ENCODE measurements at places on chromosomes 5 and 9.
A peak's percentile ranks its signal among the peaks of the same experiment; 100 is the strongest.

DNA sequence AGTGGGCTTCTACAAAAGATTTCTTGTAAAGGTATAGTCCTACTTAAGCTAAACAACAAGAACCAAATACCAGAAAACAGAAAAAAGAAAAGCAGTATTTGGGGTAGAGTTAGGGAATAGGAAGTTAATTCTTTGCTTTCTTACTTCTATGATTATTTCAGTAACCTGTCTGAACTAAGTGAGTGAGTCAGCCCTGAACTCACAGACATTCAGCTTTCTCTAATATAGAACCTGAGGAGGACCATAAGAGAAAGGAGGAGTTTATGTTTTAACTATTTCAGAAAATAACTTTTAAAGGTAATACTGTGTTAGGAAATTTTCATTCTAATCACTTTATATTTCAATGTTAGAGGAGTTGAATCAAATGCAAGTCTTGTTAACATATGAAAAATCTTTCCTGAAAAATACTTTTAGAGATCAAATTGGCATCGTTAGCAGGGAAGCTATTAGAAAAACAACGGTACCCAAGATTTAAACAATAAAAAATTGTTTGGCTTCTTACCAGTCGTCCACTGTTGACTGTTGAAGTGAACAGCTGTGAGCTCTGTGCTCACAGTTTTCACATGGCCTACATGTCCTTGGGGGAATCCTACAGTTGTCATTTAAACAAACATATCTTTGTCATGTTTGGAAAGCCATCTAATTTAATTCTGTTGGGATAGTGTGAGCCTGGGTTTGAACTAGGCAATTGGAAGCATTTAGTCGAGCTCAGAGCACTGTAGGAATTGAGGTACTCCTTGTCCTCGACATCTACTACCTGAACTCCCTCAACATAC, 19.9 kb upstream of the ZFAND5 start:
- H3K27ac ChIP-seq = no peak overlapping the region
- H3K36me3 ChIP-seq = no peaks in the 10 kb centered on the region
- no peaks in the 10 kb centered on the region for H3K4me1 ChIP-seq
- no peak for DNase-seq
- H3K4me3 ChIP-seq = no peak overlapping the region
- peaks cover 15% of the 10 kb centered on the region for H3K27me3 ChIP-seq

GRCh38 chr9:83219154-83219923, 156.4 kb upstream of the RASEF start:
- H3K4me1 ChIP-seq = no peaks in the 10 kb centered on the region
- no peak overlapping the region for H3K4me3 ChIP-seq
- DNase-seq = no peak
- H3K27ac ChIP-seq = no peak overlapping the region
- no peaks in the 10 kb centered on the region for H3K27me3 ChIP-seq
- H3K36me3 ChIP-seq = no peaks in the 10 kb centered on the region

DNA sequence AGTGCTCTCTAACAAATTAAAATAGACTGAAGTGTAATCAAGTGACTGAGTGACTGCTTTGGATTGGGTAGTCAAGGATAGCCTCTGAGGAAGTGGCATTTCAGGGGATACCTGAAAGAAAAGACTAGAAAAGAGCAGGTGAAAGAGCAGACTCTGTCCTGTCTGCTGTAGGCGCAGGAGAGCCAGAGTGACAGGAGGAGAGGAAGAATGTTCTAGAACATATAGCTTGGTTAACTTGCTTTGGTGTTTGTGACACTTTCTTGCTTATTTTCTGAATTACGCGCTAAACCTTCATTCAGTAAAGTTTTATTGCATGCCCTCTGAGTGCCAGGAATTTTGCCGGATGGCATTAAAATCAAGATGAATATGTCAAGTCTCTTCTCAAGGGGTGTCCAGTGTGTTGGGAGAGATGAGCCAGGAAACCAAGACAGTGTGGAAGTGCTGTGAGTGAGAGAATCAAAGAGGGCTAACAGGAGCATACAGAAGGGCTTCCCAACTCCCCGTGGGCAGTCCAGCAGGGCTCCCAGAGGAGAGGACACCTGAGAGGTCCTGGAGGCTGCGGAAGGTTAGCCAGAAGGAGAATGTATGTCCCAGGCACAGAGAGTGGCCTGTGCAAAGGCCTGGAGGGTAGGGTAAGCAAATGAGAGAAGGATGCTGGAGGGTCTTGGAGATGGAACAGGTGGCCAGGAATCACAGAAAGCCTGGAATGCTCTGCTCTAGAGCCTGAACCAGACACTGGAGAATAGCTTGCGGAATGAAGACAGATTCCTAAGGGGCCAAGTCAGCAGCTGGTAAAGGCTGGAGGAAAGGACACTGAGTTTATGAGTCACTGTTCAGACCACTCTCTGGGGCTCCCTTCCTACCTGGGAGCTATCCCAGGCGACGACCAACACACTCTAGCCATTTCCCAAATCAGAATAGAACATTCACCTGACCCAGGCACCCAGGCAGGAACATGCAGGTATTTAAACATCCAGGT, 59.3 kb downstream of the SLC22A5 start:
- H3K27me3 ChIP-seq = no peaks in the 10 kb centered on the region
- peaks cover 94% of the 10 kb centered on the region for H3K4me1 ChIP-seq
- H3K4me3 ChIP-seq = no peak overlapping the region
- H3K27ac ChIP-seq = peak overlapping the region; percentile 99
- H3K36me3 ChIP-seq = peaks cover 91% of the 10 kb centered on the region

DNA sequence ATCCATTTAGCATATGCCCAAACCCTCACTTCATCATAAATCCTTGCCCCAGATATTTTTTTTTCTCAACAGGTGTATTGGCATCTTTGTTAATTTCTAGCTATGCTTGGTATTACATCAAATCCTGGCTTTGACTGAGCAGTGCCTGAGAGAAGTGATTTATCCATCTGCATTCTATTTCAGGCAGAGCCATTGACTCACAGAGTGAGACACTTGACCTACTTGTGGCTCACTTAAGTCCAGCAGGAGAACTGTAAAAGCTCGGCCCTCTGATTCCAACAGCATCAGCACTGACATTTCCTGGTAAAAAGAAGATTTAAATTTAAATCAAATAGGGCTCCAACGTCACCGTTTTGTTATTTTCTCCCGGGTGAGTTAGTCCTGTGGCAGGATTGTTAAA, 93.4 kb downstream of the PLK2 start:
- no peaks in the 10 kb centered on the region for H3K27me3 ChIP-seq
- H3K4me1 ChIP-seq = no peaks in the 10 kb centered on the region
- H3K36me3 ChIP-seq = no peaks in the 10 kb centered on the region
- no peak for DNase-seq
- H3K27ac ChIP-seq = no peak overlapping the region

DNA sequence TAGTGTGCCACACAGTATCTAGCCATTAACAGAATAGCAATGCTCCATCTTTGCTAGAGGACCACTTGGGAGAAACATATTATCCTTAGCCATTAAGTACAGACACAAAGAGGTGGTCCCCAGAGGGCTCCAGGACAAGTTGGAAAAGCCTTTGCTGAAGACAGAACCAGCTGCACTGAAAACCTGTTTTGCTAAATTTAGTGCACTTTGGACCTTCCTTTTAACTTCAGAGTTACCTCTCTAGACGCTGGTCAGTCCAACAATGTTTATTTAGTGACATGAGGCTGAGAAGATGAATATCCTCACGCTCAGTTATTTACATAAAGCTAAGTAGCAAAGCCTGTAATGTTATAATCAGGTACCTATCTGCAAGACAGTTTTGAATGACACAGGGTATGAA, 265.0 kb upstream of the ZNF608 start:
- no peaks in the 10 kb centered on the region for H3K36me3 ChIP-seq
- peaks cover 32% of the 10 kb centered on the region for H3K4me1 ChIP-seq
- no peak for DNase-seq
- H3K27ac ChIP-seq = no peak overlapping the region

DNA sequence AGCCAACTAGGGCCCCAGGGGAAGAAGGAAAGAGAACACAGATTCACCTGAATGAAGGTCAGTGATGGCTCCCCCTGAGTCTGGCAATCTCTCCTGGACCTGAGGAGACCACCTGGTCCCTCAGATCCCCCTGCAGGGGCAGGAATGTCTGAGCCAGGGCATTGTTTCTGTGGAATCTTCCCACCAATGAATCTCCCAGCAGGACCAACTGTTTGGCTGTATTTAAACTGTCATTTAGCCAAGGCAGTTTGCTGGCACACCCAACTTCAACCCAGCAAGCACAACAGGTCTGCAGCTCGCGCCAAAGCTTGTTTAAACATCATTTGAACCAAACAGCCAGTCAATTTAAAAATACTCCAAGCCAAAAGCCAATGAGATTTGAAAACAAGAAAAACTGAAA, 92.6 kb downstream of the SH3TC2 start:
- H3K4me3 ChIP-seq = no peak overlapping the region
- H3K27ac ChIP-seq = no peak overlapping the region
- no peak for DNase-seq
- no peaks in the 10 kb centered on the region for H3K36me3 ChIP-seq
- H3K27me3 ChIP-seq = peaks cover 11% of the 10 kb centered on the region
- H3K4me1 ChIP-seq = no peaks in the 10 kb centered on the region

DNA sequence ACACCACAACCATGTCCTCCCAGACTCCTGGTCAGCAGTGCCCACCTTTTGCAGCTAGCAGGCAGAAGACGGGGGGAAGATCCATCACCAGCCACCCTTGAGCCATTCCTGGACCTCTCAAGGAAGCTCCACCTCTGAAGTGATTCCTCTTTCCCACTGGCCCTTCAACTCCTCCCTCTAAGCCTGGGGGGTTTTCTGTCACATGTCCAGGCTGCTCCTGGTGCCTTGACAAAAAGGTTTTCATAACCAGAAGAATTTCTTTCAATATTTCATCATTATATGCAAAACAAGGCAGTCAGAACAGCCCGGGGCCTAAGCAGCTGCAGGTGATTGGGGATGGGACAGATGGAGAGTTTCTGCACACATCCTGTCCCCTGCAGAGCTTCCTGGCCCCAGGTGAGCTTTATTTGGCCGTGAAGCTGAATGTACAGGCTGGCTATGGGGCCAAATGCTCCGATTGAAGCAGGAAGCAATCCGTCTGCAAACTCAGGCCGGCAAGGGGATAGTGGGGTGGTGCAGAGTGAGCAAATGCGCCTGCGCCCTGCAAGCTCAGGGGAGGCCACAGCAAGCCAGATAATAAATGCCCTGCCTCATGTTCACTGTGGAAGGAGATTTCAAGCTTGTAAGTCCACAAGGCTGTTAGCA, 173.5 kb downstream of the C5orf15 start:
- H3K4me3 ChIP-seq = no peak overlapping the region
- H3K27me3 ChIP-seq = peaks cover 40% of the 10 kb centered on the region
- H3K27ac ChIP-seq = no peak overlapping the region
- DNase-seq = no peak

DNA sequence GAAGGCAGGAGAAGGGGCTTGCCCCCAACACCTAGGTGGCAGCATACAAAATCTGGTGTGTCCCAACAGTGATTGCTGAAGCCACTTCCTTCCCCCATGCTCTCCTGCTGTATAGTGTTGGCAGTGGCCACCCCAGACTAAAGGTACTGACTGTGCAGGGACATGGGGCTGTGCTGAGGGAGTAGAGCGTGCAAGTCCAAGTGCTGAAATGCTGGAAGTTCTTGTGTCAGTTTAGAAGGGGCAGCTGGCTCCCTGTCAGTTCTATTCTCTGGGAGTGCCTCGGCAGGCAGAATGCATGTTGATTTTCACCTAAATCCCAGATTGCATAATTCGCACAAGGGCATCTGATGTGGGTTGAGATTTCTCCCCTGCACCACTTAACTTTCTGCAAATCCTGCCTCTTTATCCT, 68.6 kb downstream of the GDNF start:
- no peaks in the 10 kb centered on the region for H3K4me1 ChIP-seq
- H3K4me3 ChIP-seq = no peak overlapping the region
- no peaks in the 10 kb centered on the region for H3K36me3 ChIP-seq
- DNase-seq = no peak
- no peaks in the 10 kb centered on the region for H3K27me3 ChIP-seq
- H3K27ac ChIP-seq = no peak overlapping the region

GRCh38 chr9:36781533-36781932, 208.8 kb downstream of the MELK start:
- H3K27ac ChIP-seq = no peak overlapping the region
- no peaks in the 10 kb centered on the region for H3K27me3 ChIP-seq
- DNase-seq = no peak
- no peak overlapping the region for H3K4me3 ChIP-seq
- H3K36me3 ChIP-seq = no peaks in the 10 kb centered on the region

GRCh38 chr5:146643776-146644175, 127.8 kb upstream of the GPR151 start:
- H3K36me3 ChIP-seq = no peaks in the 10 kb centered on the region
- H3K27ac ChIP-seq = no peak overlapping the region
- DNase-seq = no peak
- no peak overlapping the region for H3K4me3 ChIP-seq
- no peaks in the 10 kb centered on the region for H3K4me1 ChIP-seq

GRCh38 chr5:16763211-16763610, 146.4 kb upstream of the RETREG1 start:
- H3K27me3 ChIP-seq = no peaks in the 10 kb centered on the region
- DNase-seq = no peak
- peaks cover 10% of the 10 kb centered on the region for H3K4me1 ChIP-seq
- no peak overlapping the region for H3K4me3 ChIP-seq
- H3K36me3 ChIP-seq = no peaks in the 10 kb centered on the region

- H3K4me3 ChIP-seq = no peak overlapping the region
- DNase-seq = no peak
- peaks cover 20% of the 10 kb centered on the region for H3K27me3 ChIP-seq
- no peaks in the 10 kb centered on the region for H3K36me3 ChIP-seq
- H3K27ac ChIP-seq = no peak overlapping the region
These were observed 53.6 kb upstream of the SIMC1 start for GRCh38 chr5:176184608-176185132.

- no peaks in the 10 kb centered on the region for H3K27me3 ChIP-seq
- H3K27ac ChIP-seq = no peak overlapping the region
- H3K4me1 ChIP-seq = no peaks in the 10 kb centered on the region
- H3K36me3 ChIP-seq = no peaks in the 10 kb centered on the region
- no peak overlapping the region for H3K4me3 ChIP-seq
- no peak for DNase-seq
These were observed 5.0 kb downstream of the PAEP start for GRCh38 chr9:135566552-135566951.

DNA sequence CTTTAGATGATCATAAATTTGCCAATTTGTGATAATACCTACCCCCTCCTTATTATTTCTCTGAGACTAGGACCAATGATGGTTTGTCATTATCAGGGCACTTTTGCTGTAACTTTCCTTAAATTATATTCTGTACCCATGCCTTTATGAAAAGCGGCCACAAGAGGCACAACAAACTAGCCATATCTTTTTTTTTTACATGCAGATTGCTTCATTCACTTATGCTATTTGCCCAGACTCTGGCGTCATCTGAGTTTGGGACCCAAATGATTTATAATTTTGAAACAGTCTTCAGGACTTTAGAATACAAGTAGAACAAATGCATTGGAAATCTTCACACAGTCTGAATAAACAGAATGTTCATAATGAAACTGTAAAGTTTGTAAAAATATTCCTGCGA, 408.1 kb downstream of the MAT2B start:
- H3K4me3 ChIP-seq = no peak overlapping the region
- H3K36me3 ChIP-seq = no peaks in the 10 kb centered on the region
- no peak for DNase-seq

Data from DND-41 (cell line).